Right lobe of liver (tissue), 6 donors: ENCODE measurements at places on chromosomes 5 and 9. TPM values are rescaled to one million over a fixed set of nuclear protein-coding genes. Genes with fewer than 3 reads are reported as not detected.

DNA sequence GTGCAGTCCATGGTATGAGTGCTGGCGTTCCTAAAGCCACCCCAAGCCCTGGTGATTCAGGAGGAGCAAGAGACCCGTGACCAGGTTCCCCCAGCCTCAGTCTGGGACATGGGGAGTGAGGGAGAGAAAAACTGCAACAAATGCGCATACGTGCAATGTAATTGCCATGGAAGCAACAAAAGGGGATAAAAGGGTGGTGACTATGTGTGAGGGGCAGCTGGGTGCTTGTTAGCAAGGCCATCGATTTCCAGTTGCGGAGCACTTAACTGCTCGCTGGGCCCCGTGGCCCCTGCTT lies 709 bp upstream of the SH3PXD2B start:
- no peak overlapping the region for H3K27ac ChIP-seq
- H3K4me1 ChIP-seq: no peaks in the 10 kb centered on the region

The PLAC8L1 gene
- not detected for total RNA-seq

GRCh38 chr9:4663956-4664355 lies 1.9 kb downstream of the PLPP6 start:
- peak overlapping the region; percentile 92 for H3K27ac ChIP-seq
- H3K27me3 ChIP-seq: no peaks in the 10 kb centered on the region
- DNase-seq: no peak
- peaks cover 33% of the 10 kb centered on the region for H3K4me1 ChIP-seq
- H3K36me3 ChIP-seq: no peaks in the 10 kb centered on the region
- H3K4me3 ChIP-seq: peak overlapping the region; percentile 65

GRCh38 chr5:143440448-143441115 lies 37.1 kb upstream of the NR3C1 start:
- H3K27me3 ChIP-seq: no peaks in the 10 kb centered on the region
- no peak overlapping the region for H3K4me3 ChIP-seq
- no peak overlapping the region for H3K27ac ChIP-seq
- no peaks in the 10 kb centered on the region for H3K36me3 ChIP-seq

The CDKN2A gene
- 1.4 TPM for total RNA-seq

DNA sequence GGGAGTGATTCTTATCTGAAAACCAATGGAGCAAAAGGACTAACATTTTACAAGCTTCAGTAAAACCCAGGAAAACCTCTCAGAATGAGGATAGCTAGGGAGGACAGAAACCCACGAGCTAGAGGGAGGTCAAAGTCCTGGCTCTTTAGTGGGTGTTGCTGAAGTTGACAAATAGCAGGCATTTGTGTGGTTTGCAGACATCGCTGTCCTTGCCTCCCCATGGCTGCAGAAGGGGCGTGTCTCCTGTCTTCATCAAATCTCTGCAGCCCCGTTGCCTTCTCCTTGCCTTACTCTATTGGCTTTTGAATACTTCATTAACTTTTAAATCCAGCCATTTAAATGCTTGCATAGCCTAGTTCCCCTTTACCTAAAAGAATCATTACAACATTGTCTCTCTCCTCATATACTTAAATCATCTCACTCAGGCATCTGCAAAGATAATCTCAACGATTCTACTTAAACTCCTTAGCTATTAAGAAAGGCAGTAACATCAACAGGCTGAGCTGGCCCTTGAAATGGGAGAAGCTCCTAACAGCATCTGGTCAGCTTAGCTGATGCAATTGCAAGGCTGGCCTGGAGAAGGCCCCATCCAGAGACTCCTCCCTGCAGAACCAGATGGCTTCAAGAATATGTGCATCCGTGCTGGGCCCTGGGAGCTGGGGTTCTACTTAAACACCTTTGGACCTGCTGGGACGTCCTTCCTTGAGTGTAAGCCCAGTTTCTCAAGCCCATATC lies 152.8 kb upstream of the TAS2R1 start:
- H3K36me3 ChIP-seq: no peaks in the 10 kb centered on the region
- DNase-seq: no peak

The SPINK6 gene
- total RNA-seq: not detected

GRCh38 chr5:94778299-94778698 lies 159.8 kb downstream of the SLF1 start:
- H3K4me3 ChIP-seq: no peak overlapping the region
- no peak for DNase-seq
- no peaks in the 10 kb centered on the region for H3K36me3 ChIP-seq
- H3K4me1 ChIP-seq: no peaks in the 10 kb centered on the region

DNA sequence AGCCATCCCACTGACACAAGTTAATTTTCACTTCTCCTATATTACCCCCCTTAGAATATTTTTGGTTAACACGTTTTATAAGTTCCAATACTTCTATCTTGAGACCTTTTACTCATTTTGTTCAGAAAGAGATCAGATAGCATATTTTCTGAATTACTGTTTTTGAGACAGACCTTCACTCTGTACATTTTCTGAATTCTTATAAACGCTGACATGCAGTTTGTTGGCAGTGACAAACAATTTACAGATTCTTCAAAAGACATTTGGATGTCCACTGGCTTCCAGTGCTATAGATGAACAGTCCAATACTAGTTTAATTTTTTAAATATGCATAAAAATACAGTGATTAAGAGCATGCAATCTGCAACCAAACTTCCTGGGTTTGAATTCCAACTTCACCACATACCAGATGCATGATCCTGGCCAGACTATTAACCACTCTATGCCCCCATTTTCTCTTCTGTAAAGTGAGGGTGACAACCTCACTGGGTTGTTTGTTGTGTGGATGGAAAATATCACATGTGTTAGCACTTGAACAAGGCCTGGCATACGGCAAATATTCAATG lies 142.1 kb downstream of the AGTPBP1 start:
- no peak overlapping the region for H3K27ac ChIP-seq
- no peaks in the 10 kb centered on the region for H3K27me3 ChIP-seq
- no peak for DNase-seq
- no peaks in the 10 kb centered on the region for H3K4me1 ChIP-seq
